ENCODE measurements at places on chromosomes 3 and 15.

- no peak for DNase-seq
Observed at GRCh38 chr3:132615881-132616280, 18.8 kb downstream of the ACKR4 start.

- no peak for DNase-seq
Observed at GRCh38 chr15:42826251-42826890, 89.4 kb upstream of the CDAN1 start.

DNA sequence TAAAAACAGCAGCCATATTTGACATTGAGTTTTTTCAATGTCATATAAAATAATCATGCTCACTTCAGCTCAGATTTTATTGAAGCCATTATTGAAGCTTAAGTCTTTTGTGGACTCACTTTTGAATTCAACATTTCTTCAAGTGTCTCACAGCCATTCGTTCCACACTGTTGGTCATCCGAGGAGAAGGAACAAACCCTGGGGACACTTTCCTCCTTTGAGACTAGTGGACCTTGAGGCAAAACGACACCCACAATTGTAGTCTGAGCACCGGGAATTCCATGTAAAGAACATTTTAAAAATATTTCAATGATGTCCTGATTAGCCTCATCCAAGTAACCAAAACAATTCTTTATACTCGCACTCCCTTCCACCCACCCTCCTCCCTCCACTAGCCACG, 174.7 kb downstream of the CD47 start:
- DNase-seq: no peak

GRCh38 chr3:14657579-14657978, 6.0 kb downstream of the CCDC174 start:
- no peak for DNase-seq

- no peak for DNase-seq
Observed at GRCh38 chr15:32966512-32966911, 228.0 kb downstream of the FMN1 start.

- DNase-seq: no peak
Observed at GRCh38 chr3:61813636-61814035, 252.3 kb downstream of the PTPRG start.

- DNase-seq: no peak
Observed at GRCh38 chr3:139425745-139426400, 36.4 kb upstream of the COPB2 start.

GRCh38 chr3:107260207-107260606, 117.0 kb upstream of the CCDC54 start:
- DNase-seq: no peak

GRCh38 chr15:100082761-100083402, 258.9 kb downstream of the ADAMTS17 start:
- no peak for DNase-seq

GRCh38 chr3:53131096-53131495, 861 bp upstream of the RFT1 start:
- no peak for DNase-seq

DNA sequence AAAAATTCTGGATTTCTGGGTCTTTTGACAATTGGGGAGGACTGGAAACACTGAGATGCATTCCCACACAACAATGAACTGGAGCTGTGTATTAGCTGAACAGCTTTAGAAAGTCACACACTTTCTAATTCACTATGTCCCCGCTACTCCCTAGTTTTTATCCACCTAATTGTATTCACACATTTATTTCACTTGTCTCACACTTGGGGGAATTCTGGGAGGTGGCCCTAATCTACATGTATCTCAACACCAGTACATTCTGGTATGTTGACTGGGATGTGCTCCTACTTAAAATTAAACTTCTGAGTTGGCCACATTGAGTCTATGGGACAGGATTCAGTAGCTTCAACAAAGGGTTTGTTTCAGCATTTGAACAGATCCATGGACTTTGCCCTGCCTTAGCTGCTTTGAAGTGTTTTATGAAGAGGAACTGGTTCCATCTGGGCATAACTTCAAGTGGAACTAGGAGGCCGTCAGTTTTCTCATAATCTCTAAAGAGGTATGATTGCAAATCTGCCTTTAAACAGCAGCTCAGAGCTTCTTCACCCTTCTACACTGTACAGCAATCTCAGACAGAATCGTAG, 106.5 kb upstream of the CMC1 start:
- DNase-seq: no peak

DNA sequence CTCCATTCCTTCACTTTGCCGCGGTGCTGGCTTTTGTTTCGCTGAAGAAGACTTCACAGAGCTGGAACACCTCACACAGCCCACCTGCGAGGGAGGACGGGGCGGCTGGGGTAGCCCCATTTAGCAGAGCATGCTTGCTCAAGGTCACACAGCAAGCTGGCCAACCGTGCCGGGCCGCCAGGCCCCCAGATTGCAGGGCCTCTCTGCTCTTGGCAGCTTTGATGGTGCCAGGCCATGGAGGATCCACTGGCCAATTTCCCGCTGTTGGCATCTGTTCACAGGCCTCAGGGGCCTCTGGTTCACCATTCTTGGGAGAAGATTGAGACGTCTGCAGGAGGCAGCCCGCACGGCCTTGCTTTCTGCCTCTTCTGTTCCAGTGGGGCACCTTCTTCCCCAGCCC, 77.9 kb upstream of the LINGO1 start:
- DNase-seq: peak; percentile 14

- DNase-seq: no peak
Observed at GRCh38 chr3:141231952-141232823, 563 bp downstream of the PXYLP1 start.

DNA sequence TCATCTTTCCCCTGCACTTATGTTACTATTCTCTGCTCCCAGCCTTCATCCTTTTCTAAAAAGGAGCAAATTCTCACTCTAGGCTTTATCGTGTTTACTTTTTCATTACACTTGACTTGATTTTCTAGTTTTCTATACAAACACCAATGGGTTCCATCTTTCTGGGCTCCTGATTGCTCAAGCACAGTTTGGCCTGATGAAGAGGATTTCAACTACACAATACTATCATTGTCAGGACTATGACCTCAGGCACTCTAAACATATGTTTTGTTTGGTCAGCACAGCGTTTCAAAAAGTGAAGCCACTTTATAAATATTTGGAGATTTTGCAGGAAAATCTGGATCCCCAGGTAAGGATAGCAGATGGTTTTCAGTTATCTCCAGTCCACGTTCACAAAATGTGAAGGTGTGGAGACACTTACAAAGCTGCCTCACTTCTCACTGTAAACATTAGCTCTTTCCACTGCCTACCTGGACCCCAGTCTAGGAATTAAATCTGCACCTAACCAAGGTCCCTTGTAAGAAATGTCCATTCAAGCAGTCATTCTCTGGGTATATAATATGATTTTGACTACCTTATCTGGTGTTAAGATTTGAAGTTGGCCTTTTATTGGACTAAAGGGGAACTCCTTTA, 86.2 kb downstream of the TGFBR2 start:
- no peak for DNase-seq

GRCh38 chr3:178712247-178712646, 176.0 kb downstream of the KCNMB2 start:
- DNase-seq: no peak

DNA sequence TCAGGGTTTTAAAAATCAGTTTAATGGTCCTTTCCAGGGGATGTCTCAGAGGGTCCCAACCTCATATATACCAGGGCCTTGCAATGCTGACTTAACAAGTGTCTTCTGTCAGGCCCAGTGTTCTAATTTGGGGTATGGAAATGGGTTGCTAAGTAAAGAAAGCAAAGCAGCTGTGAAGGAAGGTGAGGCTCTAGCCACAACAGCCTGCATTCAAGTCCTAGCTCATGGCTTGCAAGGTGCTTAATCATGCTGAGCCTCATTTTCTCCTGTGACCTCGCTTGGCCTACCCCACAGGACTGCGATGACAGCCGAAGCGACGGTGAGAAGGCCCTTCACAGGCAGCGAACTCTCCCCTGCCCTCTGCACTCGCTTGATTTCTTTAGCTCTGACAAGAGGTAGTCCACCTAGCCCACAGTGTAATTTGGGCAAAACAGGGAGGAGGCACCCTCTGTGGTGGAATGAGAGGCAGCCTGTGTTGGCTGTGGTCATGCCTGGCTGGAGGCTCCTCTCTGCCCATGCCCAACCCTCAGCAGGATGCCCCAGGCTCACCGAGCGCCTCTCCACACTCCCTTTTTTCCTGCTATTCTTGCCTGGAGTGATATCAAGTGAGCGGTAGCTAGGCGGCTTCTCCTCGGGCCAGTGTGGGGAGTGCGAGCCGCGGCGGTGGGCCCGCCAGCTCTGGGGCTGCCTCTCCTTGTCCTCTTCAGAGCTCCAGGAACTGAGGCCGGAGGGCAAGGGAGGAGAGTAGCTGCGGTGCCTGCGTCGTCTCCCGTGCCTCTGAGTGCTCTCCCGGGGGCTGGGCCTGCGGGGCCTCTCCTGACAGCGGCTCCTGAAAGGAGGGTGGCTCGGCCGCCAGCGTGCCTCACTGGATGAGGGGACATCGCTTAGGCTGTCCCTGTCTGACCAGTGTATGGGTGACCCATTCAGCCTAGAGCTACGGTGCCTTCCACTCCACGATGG, 29.2 kb downstream of the ILDR1 start:
- DNase-seq: no peak

- DNase-seq: no peak
Observed at GRCh38 chr3:154338570-154338969, 14.3 kb upstream of the DHX36 start.

DNA sequence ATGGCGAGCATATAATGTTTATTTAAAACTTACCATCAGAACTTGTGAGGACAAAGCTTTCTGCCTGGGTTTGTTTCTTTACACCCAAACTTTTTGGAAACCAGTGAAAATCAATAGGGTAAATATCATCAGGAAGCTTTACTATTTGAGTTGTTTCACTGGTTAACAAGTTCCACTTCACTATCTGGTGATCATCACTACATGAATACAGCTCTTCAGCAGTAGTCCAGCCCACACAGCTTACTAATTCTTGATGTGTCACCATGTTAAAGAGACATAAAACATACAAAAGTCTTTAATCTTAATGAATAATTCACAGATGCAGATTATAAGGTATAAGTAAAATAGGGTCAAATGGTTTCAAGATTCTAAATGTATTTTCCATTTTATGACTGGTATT, 17.6 kb downstream of the IFT80 start:
- DNase-seq: no peak

- no peak for DNase-seq
Observed at GRCh38 chr3:190003681-190004123, 117.0 kb downstream of the P3H2 start.
